ENCODE measurements at places on chromosomes 7 and 10.

GRCh38 chr7:23467806-23468525 is 2.3 kb downstream of the IGF2BP3 start:
- DNase-seq: no peak

DNA sequence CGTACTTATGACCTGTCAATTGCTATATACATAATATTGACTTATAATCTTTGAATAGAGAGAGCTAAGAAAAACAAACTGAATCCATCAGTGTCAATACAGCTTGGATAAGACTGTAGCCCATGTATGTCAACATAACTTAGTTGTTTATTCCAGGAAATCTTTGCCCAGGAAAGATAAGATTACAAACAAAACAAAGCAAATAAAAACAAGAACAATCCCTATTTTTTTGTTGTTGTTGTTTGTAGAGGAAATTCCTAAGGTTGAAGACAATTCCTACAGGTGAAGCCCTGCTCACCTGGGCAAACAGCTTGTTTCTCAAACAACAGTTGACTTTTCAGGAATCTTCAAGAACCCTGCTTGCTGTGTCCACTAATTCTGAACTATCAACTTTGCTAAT is 76.0 kb downstream of the HYCC1 start:
- no peak for DNase-seq

- no peak for DNase-seq
These were observed 61.6 kb upstream of the MKI67 start for GRCh38 chr10:128187788-128188185.

GRCh38 chr7:79060498-79060897 is 393.0 kb downstream of the MAGI2 start:
- no peak for DNase-seq

GRCh38 chr10:22629852-22630233 is 84.5 kb downstream of the PIP4K2A start:
- DNase-seq: no peak

GRCh38 chr7:31883761-31884164 is 186.4 kb downstream of the PDE1C start:
- peak; percentile 65 for DNase-seq

GRCh38 chr10:110556969-110557601 is 10.4 kb upstream of the SMC3 start:
- peak; percentile 26 for DNase-seq

GRCh38 chr10:22058201-22058600 is 54.7 kb upstream of the DNAJC1 start:
- DNase-seq: no peak

- no peak for DNase-seq
These were observed 222.0 kb downstream of the LRRN3 start for GRCh38 chr7:111312966-111313365.

DNA sequence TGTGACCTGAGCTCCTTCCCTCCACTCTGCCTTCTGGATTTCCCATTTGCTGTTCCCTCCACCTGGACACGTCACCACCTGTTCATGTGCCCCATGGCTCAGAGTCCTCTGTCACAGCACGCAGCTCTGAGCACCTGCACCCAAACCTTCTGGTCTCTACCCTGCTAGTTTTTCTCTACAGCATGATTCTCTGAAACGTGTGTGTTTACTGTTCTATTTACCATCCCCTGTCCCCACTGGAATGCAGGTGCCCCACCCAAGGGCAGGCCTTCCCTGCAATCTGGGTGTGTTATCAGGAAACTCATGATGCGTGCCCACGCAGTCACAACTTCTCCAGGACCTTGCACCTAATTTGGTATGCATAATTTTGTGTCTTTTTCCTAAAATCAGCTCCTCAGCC is 284.4 kb upstream of the IGFBP3 start:
- DNase-seq: no peak

GRCh38 chr7:74202841-74203556 is 6.8 kb upstream of the LAT2 start:
- peak; percentile 47 for DNase-seq

DNA sequence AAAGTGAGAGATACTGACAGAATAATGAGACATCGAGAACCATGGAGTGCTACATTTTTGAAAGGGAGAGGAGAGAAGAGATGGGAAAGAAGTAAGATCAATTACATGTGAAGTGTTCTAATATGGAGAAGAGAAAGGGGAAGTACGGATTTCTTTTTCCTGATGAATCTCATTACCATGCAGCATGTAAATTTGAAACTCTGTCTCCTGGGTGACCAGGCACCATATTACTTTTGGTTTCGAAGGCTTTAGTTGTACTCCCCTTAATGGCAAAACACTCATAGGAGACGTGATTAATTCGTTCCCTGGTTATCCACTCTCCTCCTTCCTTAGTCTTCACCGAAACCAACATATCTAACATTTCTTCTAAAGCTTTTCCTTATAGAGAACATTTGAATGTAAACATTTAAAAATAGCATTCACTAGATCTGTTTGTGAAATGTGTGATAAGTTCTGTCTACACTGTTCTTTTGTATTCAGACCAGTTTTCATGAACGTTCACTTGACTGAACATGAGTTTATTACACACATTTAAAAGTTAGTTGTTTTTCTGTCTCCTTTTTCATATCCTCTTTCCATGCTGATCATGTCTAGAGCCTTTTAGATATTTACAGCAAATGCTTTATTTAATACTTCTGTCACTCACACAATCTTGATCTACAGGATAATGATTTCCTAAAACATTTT is 80.2 kb upstream of the MSRB2 start:
- no peak for DNase-seq

- no peak for DNase-seq
These were observed 13.0 kb downstream of the AKR1D1 start for GRCh38 chr7:138089080-138089901.

DNA sequence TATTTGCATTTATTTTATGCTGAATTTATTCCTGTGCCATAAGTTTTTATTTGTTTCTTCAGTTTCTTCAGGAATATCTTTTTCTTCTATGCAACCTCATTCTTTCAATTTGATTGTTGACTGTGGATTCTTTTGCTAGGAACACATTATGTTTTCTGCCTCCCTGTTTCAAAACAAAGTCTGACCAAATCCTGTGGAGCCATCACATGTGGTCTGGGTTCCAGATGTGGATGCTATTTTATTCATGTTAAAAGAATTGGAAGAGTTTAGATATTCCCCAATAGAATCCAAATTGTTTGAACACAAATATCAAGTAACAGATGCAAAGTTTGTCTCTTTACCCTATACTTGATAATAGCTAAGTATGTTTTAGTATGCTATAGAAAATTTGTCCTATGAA is 56.8 kb upstream of the LRRC17 start:
- DNase-seq: no peak

DNA sequence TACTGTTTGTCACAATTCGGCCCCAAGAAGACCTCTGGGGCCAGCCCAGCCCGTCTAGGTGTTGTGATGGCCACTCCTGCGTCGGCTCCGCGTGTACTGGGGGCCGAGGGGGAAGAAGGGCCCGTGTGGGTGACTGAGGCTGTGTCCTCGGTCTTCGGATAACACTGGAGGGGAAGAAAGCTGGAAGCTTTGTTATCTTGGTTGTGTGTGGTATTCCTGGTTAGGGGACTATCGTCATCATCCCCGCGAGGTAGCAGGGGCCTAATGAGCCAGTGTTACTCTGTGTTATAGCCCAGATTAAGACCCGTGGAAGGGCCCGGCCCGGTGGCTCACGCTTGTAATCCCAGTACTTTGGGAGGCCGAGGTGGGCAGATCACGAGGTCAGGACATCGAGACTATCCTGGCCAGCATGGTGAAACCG is 854 bp downstream of the MTG1 start:
- DNase-seq: no peak

DNA sequence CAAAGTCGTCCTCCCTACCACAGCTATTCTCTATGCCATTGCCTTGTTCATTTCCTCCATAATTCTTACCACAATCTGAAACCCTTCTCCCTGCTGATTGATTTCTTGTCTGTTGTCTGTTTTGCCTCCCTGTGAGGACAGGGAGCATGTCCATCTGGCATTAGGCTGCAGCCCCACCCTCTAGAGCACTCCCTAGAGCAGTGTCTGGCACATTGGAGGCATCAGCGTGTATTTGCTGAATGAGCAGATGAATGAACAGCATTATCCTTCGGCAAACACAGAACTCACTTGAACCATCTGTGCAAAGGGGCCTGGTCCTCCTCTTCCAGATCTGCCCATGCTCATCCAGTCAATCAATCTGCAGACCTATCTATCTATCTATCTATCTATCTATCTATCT is 5.1 kb upstream of the DMBT1 start:
- DNase-seq: no peak

- DNase-seq: no peak
These were observed 7.1 kb upstream of the ITGB8 start for GRCh38 chr7:20323595-20323994.

DNA sequence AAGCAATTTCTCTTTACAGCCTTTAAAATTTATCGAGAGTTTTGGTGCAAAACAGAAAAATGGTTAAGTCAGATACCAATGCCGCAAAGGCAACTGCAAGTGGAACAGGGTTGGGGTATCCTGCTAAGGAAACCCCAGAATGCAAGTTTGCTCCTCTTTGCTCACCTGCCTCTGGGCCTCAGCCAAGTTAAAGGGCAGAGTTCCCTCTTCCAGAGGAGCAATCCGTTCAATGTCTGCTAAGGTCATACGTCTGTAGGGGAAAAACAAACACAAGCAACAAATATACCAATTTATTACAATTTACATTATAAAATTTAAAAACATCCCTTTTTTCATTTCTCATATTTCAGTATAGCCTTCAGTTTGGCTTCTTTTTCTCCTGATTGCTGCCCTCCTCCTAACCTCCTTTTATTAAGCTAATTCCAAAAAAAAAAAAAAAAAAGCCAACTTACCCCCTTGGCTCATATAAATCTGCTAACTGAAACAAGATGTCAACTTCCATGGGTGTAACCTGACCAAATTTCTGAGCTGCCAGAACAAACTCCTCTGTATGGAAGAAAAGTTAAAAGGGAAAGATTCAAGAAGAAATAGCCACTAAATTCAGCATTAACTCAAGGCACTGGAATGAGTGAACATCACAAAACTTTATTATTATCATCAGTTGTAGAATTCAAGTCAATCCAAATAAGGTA is 132.6 kb downstream of the SLC25A13 start:
- no peak for DNase-seq

GRCh38 chr7:12766416-12766815 is 79.0 kb downstream of the ARL4A start:
- no peak for DNase-seq

- DNase-seq: no peak
These were observed 84.5 kb downstream of the HGF start for GRCh38 chr7:81685270-81685868.

- no peak for DNase-seq
These were observed 77.8 kb downstream of the JAZF1 start for GRCh38 chr7:28102797-28103196.

DNA sequence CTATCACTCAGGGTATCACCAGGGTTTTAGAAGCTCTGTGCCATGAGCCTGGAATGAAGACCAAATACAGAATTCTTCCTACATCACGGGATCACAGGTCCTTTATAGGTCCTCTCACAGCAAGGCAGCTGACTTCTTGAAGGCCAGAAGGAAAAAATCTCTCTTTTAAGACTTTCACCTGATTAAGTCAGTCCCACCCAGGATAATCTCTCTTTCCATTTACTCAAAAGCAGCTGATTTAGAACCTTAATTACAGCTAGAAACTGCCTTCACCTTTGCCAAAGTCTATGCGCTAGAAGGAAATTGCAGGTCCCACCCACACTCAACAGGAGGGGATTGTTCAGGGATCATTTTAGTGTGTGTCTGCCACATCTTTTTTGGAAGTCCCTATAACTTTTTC is 135.1 kb downstream of the RAB11FIP2 start:
- DNase-seq: no peak

GRCh38 chr10:68566351-68566750 is 6.2 kb downstream of the TET1 start:
- no peak for DNase-seq

- DNase-seq: no peak
These were observed 5.7 kb upstream of the VIM start for GRCh38 chr10:17222329-17222728.

GRCh38 chr10:110069502-110069982 is 61.8 kb downstream of the ADD3 start:
- no peak for DNase-seq

DNA sequence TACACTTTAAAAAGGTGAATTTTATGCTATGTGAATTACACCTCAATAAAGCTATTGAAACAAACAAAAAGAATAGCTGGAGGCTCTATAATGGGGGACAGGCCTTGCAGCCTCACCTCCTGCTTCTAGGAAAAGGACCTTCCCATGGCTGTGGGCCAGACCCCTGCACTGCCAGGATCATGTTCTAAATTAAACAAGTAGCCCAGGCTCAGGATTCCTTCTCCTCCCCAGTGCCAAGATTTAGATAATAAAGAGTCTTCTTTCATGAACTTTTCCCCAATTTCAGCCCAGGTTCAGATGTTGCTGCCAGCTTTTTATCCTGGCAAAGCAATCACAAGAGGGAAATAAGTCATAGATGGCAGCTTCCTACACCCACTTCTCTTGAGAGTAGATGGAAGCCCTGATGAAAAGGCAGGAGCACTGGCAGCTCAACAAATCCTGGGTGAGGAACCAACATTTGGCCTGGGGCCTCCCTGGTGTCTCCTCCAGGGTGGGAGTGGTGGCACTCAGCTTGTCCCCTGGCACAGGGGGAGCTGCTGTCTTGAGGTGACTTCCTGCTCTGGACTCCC is 22.2 kb upstream of the CAMK2B start:
- peak; percentile 14 for DNase-seq

DNA sequence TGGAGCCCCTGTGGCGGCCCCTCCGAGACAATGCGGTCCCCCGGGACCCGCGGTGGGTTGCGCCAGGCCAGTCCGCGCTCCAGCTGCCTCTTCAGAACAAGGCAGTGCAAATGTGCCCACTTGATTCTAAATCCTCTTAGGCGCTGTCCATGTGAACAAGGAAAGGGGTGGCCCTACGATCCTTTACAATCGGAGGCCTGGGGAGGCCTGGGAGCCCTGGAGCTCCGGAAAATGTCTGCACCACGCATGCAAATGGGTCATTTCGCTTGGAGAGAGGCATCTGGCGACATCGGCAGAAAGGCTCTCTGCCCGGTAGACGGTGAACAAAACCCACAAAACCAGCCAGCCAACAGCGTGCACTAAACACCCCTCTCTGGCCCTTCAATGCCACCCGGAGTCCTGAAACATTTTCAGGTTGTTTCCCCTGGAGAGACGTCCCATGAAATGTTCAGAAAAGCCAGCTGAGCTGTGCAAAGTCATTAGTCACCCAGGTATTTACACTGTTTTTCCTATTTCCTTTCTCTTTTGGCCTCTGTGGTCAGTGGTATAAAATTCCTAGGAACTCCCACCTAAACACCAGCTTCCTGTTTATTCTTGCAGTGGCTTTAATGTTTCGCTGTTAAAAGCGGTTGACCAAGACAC is 102.8 kb upstream of the ZNF438 start:
- peak; percentile 70 for DNase-seq

DNA sequence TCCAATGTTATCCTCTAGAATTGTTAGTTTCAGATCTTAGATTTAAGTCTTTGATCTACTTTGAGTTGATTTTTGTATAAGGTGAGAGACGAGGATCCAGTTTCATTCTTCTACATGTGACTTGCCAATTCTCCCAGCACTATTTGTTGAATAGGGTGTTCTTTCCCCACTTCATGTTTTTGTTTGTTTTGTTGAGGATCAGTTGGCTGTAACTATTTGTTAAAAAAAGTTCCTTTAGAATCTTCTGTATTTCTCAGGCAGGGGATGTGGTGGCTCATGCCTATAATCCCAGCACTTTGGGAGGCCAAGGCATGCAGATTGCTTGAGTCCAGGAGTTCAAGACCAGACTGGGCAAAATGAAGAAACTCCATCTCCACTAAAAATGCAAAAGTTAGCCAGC is 151.8 kb downstream of the JMJD1C start:
- DNase-seq: no peak

All from midbrain (tissue), 1 donor.